ENCODE measurements at places on chromosomes 2 and 18.

DNA sequence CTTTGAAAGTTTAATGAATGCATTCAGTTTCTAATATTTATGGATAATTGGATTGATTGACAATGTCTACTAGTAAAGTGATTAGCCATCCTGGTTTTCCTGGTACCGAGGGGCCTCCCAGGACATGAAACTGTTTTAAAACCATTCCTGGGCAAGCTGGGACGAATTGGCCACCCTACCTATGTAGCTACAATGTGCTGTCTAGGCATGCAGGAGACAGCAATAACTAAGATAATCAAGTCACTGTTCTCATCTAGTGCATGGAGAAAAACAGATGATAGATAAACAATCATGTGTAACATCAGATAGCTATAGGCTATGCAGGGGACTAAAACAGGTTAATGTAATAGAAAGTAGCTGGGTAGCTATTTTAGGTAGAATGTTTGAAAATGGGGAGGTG lies 67.1 kb downstream of the PMAIP1 start:
- no peak for DNase-seq

DNA sequence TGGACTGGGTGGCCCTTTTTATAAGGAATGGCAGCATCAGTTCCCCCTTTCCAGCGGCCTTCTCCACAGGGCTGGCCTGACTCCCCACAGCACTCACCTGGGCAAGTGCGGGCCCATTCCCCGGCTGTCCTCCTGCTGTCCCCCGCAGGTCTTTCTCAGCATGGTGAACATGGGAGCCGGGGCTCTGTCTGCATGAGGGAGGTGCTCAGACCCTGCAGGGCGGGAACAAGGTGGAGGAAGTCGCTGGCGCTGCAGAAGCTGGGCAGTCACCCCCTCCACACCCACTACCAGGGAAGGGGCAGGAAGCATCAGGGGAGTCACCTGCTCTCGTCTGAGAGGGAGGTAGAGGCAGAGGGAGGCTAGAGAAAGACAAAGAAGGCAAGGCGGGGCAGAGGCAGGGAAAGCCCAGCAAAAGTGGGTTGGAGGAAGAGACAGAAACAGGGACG lies 12.2 kb downstream of the HES6 start:
- no peak for DNase-seq

DNA sequence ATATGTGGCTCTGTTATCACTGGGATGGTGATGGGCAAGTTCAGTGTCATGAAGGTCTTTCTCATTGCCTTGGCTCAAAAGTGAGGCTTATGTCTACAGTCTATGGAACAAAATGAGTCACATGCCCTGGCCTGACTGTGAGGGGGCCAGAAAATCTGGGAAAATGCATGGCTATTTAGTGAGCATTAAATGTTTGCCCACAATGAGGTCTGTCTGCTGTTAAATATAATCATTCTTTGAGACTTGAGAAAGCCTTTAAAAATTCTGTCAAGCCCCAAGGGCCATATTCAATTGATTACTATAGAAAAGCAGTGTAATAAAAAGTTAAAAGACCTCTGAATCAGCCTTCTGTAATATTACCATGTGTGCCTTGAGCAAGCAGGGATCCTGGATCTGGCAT lies 5.5 kb upstream of the RNF144A start:
- DNase-seq, result no peak

GRCh38 chr18:8839281-8839680 lies 133.9 kb downstream of the MTCL1 start:
- no peak for DNase-seq

DNA sequence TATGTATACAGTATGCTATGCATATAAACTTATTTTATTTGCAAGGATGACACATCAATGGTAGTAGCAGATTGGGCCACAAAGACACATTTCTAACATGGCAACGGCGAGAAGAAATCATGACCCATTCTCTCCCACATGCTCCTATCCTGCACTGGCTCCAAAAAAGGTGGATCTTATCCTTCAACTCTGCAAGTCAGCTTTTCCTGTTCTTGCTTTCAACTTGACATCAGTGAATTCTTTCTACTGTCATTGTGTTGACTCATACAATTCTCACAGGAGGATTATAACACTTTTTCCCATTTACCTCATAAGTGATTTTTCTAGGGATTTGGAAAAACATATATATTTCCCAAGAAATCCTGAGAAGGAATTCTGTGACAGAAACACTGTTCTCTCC lies 53.1 kb downstream of the ACVR1 start:
- DNase-seq, result no peak

DNA sequence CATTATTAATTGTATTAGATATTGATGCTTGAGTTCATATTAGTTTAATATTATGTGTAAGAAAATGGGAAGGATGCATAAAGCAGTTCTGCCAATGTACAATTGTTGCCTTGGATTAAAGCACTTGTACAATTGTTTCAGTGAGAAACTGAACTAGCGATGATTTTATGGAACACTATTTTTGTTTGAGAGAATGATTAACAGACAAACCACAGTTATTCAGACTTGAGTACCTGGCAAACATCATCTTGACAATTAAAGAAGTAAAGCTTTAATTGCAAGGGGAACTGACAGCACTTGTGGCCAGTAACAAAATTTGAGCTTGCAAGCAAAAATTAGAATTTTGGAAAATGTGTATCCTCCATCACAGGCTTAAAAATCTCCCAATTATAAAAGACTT lies 214.3 kb downstream of the RIT2 start:
- DNase-seq, result no peak

DNA sequence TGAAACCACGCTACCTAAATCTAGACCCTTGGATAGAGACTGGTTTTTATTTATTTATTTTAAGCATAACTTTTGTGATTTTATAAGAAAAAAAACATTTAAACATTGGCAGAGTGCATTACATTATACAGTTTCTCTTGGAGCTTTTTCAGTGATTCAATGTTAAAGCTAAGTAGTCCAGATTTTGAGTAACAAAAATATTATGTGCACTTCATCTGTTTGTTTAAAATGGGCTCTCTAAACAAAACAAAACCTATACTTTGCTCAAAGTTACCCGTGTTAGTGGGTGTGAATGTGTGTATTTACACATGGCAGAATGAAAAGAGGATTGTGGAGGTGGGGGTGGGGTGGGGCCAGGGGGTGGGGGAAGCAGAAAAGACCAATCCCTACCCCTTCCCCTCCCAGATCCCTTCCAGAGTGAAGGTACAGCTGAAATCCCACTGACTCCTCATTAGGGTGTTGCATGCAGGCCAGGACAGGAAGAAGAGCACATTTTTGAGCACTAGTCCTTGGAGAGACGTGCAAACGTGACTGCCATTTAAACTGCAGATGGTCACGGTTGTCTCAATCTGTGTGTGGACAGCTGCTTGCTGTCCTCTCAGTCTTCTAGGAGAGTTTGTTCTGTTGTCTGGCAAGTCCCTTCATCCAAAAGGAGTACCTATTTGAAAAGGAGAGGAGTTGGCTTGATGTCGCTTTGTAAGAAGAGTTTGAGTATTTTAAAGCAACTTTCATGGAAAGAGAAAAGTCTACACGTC lies 303.0 kb downstream of the ICOS start:
- no peak for DNase-seq

DNA sequence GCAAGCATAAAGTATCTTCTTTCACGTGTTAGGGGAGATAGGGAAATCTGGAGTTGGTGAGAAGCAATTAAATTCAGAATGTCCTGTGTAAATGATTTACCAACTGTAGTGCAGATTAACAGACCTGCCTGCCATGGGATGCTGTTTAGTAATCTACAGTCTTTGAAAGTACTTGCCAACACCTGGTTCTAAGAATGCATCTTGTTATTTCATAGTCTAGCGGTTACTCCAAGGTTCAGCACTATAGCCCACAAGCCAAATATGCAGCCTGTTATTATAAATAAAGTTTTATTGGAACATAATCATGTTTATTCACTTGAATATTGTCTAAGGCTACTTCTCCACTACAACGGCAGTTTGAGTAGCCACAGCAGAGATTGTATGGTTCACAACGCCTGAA lies 100.8 kb downstream of the OSBPL6 start:
- no peak for DNase-seq

DNA sequence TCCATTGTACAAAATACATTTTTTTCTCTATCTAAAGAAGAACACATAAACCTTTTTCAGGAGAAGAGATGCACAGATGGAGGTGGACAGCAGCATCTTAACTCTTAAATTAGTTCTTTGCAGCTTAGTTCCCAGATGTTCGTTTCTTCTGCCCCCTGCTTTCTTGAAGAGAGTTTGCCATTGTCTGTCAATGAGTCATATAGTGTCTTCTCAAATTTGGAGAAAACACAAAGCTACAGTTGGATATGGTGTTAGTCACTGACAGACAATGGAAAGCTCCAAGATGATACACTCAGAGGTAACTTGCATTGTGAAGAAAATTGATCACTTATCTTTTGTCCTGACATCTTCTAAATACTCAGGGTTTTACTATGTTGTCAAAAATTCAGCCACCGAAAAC lies 48.8 kb upstream of the TMEFF2 start:
- DNase-seq, result no peak

DNA sequence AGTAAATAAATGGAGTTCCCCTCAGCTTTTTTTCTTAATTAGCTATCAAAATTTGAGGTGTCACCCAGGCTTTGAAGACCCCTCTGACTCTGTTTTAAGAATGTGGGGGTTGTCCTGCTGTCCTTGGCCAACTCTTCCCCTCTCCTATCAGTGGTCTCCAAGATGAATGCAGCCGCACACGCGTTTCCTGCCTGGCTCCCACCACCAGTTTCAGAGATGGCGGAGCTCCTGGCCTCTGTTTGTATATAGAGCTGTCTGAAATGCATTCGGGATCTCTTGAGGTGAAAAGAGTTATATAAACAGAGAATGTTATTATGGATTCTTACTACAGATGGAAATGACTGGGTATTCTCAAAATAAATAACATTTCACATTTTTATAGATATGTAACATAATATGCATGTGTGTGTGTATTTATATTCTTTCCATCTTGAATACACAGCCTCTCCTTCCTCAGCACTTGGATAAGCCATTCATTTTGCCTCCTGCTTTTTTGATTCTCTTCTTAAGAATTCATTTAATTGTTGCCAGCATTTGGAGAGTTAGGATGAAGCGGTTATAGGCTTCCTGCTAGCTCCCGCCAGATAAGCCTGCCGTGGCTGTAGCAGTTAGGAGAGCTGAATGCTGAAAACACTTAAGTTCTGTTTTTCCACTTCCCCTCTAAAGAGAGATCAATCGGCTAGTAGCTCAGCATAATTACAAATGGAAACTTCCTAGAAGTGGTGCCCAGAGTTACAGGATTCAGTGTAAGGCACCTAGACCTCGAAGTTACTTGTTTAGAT lies 659.3 kb upstream of the FANCL start:
- DNase-seq, result no peak

- peak; percentile 43 for DNase-seq
Observed at GRCh38 chr2:12430407-12431133, 286.2 kb upstream of the TRIB2 start.

GRCh38 chr18:76720683-76721082 lies 101.7 kb upstream of the ZNF236 start:
- peak; percentile 8 for DNase-seq

All from CD4-positive, alpha-beta T cell treated with Interleukin-10 for 1 hour (primary cell).